AG10803 (cell line): ENCODE measurements at places on chromosomes 5 and 9.

GRCh38 chr5:43096916-43097315 is 23.8 kb upstream of the ZNF131 start:
- DNase-seq: peak; percentile 61

- no peak for DNase-seq
Measured at GRCh38 chr9:130111786-130112537, 58.3 kb downstream of the GPR107 start.

DNA sequence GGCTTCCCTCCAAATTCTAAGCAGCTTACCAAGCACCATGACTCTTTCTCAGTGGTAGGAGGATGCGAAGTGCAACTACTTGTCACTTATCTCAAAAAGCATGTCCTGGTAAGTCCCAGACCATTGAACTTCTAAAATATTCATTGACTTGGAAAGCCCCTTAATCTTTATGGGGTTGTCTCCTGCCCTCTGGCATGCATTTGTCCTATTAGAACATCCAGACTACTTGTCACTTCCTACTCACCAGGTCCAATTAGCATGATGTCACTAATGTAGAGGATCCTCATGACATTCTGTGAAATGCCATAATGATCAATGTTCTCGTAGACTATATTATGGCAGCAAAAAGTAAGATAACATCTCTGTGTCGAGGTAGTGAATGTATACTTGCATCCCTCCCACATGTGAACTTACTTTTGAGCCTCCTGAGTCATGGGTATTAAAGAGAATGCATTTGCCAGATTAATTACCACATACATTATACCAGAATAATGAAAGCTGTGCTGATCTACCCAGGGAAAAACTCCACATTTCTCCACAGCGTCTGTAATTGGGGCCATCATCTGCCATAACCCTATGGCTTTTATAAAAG is 63.5 kb upstream of the RAD23B start:
- DNase-seq: no peak

- no peak for DNase-seq
Measured at GRCh38 chr5:35780236-35780635, 76.5 kb upstream of the IL7R start.

GRCh38 chr5:95673081-95673480 is 9.7 kb downstream of the SPATA9 start:
- DNase-seq: peak; percentile 75

GRCh38 chr5:132480042-132480441 is 10.5 kb downstream of the IRF1 start:
- DNase-seq: no peak

GRCh38 chr5:101955891-101956290 is 340.2 kb downstream of the SLCO4C1 start:
- no peak for DNase-seq

GRCh38 chr5:53302529-53302928 is 177.9 kb upstream of the FST start:
- peak; percentile 72 for DNase-seq

- DNase-seq: no peak
Measured at GRCh38 chr9:98150164-98150563, 31.1 kb upstream of the TRIM14 start.

DNA sequence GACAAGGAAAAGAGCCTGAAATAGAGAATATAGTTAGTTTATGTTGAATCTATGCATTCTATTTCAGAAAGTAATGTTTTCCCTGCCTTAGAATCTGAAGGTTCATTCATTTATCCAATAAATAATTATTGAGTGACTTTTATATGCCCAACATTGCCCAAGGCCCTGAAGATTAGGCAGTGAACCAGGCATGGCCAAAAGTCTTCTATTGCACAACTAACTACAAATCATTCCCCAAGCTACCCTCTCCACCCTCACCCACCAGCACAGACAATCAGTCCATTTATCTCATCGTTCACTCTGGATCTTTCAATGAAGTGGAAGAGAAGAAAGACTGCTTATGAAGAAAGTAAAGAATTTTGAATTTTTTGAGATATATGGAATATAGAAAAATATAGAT is 268.4 kb downstream of the PLK2 start:
- DNase-seq: no peak

DNA sequence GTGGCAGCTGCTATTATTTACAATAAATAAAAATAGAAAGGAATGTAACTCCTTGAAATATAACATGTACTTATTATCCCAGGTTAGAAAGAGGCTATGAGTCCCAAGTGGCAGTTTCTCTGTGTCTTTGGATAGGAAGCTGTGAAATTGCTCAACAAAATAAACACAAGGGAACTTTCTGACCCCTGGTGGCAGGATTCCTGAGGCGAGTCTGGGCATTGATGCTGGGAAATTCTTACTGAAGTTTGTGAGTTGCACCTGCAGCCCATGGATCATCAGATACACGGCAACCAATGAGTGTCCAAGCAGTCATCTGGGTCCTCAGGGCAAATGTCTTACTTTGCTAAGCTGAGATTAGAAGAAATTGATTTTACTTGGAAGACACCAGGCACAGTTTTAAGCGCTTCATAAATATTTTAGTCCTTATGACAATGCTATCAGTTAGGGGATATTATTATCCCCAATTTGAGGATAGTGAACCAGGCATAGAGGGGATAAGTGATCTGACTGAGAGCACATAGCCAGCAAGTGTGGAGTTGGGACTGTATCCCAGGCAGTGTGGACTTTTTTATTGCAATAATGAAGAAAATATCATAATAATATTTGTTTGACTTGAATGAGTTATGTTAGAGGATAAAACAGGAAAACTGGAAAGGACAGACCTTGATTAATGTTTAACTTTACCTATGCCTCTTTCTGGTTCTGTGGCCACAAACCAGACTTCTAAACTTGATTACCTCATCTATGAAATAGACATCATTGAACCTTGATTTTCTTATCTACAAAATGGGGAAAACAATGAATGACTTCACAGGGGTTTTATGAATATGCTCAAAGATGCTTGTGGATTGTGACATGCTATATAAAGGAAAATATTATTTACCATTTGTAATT is 265.5 kb upstream of the ADAMTSL1 start:
- DNase-seq: peak; percentile 41

GRCh38 chr5:10334831-10335230 is 18.7 kb upstream of the MARCHF6 start:
- DNase-seq: no peak

GRCh38 chr5:143041972-143042770 is 272.0 kb downstream of the ARHGAP26 start:
- DNase-seq: no peak

DNA sequence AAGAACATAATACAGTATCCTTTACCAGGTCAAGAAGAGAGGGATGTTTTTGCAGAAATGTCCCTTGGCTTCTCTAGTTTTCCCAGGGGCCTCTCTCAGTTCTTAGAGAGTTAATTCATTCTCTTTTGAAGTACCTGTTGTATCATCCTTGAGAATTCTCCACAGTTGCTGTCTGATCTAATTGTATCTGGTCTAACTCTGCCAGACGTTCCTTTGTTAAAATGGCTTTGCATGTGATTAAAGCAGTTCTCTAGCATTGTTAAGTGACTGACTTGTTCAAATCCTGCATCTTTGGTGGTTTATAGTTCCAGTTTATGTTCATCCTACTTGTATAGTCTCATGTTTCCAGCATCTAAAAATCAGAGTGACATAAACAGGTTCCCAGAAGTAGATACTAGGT is 65.0 kb downstream of the KIAA1958 start:
- no peak for DNase-seq

GRCh38 chr9:115335439-115335838 is 217.5 kb upstream of the TNC start:
- no peak for DNase-seq

DNA sequence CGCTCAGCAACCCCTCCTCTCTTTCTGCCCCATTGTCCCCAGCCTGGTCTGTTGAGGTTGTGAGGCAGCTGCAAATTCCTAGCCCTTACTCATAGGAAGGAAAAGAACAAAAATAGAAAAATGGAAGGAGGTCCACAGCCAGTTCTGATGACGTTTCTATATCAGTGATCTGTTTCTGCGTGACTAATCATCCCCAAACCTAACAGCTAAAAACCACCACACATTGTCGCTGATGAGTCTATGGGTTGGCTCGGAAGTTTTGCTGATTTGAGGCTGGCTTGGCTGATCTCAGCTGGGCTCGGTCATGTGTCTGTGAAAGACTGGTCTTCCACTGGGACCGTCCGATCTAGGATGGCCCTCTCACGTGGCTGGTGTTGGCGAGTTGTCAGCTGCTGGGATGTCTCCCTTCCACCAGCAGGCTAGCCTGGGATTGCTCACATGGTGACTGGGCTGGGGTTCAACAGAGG is 200.6 kb upstream of the ZNF618 start:
- peak; percentile 98 for DNase-seq

- no peak for DNase-seq
Measured at GRCh38 chr5:78568212-78568611, 80.4 kb downstream of the LHFPL2 start.

GRCh38 chr5:169757016-169757415 is 119.9 kb downstream of the DOCK2 start:
- peak; percentile 50 for DNase-seq

- DNase-seq: no peak
Measured at GRCh38 chr5:128362370-128362769, 175.7 kb downstream of the FBN2 start.

DNA sequence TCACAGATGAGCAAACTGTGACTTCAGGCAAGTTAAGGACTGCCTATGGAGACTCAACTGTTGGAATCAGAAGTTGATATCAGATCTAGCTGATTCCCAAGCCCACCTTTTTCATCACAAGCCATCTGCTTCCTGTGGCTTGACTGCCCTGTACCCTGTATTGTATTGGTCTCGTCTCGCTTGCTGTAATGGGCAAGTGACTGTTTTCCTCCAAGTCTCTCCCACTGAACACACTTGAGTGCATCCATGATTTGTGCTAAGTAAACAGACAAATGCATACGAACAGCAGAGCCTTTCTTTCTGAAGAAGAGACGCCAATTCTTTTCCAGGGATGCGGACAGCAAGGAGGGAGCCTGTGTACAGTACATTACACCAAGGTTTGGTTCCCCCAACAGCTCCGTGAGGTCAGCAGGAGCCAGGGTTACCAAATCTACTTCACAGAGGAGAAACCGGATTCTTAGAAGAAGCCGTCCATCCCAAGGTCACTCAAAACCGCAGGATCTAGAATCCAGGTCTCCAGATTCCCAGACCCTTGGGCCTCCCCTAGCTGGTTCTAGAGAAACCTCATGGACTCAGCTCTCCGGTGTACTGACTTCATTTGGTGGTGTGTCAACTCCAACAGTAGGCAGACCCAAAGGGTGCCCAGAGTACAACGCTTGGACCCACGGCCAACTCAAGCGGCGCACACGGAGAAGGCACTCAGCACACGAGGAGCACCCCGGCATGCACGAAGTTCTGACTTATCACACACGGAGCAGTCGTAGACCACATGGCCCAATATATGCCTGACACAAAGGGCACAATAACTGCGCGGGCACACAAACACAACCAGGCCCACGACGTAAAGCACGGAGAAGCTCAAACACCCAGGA is 1.1 kb downstream of the BAG1 start:
- DNase-seq: peak; percentile 27

DNA sequence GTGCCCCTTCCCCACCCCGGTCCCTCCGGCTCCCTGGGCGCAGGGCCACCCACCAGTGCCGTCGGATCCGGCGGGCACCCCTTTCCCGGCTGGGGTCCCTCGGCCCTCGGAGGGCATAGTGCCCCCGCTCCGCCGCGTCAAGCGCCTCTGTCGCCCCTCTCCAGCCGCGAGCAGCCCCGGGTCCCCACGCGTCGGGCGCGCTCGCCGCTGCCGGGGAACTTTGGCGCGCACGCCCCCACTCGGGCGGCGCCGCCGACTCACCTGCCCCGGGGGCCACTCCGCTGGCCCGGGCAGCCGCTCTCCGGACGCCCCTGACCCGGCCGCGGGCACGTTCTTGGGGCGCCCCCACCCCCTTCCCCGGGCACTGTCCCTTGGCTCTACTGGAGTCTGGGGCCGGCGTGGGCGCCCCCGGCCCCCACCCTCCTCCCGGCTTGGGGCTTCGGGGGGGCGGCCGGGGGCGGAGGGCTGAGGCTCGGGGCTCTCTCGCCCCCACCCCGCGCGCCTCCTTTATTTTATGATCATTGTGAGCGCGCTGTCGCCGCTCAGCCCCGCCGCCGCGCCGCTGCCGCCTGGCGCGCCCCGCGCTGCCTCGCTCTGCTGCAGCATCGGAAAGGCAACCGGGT is 1.1 kb upstream of the FAM78A start:
- DNase-seq: no peak

- DNase-seq: no peak
Measured at GRCh38 chr9:138104251-138105122, 226.9 kb downstream of the CACNA1B start.
